ENCODE measurements at places on chromosomes 16 and 17. TPM values are rescaled to one million over a fixed set of nuclear protein-coding genes. Genes with fewer than 3 reads are reported as not detected.
A peak's percentile ranks its signal among the peaks of the same experiment; 100 is the strongest.

DNA sequence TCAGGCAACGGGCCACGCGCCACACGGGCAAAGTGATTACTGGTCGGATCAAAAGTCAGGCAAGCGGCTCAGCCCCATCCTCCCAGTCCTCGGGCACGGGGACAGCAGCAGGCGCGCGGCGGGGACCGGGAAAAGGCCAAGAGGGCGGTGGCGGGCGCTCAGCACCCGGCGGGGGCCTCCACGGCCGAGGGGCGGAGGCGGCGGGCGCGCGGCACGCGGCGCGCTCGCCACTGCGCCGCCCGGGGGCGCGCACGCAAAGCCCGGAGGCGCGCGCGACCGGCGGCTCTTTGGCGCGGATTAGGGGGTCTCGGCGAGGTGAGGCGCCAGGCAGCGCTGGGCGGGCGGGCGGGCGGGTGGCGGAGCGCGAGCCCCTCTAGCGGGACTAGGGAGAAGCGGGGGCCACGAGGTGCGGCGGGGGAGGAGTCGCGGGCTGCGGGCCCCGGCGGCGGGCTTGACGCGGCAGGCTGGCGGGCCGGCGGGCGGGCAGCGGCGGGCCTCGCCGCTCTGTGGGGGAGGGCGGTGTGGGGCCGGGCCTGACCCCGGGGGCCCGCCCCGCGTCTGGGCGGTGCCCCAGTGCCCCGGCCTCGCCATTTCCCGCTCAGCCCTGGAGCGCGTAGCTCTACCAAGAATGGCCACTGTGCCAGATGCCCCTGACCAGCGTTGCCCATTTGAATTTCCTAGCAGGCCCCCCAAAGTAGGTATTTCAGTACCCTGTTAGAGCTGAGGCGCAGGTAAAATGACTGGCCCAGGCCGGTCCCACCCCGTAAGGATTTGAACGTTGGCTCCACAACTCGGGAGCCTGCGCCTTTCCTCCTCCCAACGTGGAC is at the start of the genes ACACA and TADA2A:
ACACA (minus strand) TSS at position 202 of the 827 bp plus-strand sequence. CDS start 537 bp downstream, outside the sequence.
TADA2A (plus strand) TSS at position 252 of the 827 bp plus-strand sequence. CDS start 4,480 bp downstream, outside the sequence.
- DNase-seq: peak; percentile 72

- DNase-seq: no peak
Observed at GRCh38 chr17:72506773-72507172, 386.0 kb downstream of the SOX9 start.

DNA sequence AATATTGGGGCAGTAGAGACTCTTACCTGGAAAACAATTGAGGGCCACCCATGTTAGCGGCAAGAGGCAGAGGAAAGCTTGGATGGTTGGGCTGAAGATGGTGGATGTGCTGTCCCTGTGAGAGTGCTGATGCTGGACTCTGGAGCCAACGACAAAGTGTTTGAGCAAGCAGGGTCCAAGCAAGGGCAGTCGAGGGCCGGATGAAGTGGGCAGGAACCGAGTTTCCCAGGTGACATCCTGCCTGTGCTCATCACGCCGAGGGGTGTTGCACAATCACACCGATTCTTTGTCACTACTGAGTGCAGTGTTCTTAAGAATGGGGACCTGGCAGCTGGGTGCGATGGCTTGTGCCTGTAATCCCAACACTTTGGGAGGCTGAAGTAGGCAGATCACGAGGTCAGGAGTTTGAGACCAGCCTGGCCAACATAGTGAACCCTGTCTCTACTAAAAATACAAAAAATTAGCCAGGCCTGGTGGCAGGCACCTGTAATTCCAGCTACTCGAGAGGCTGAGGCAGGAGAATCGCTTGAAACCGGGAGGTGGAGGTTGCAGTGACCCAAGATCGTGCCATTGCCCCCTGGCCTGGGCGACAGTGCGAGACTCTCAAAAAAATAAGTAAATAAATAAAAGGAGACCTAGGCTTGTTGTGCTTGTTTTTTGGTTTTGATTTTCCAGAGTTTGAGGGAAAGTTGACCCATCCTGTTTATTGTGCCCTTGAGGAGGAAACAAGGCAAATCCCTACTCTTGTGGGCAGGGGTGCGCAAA is 6.1 kb downstream of the PYCARD start:
- no peak for DNase-seq

DNA sequence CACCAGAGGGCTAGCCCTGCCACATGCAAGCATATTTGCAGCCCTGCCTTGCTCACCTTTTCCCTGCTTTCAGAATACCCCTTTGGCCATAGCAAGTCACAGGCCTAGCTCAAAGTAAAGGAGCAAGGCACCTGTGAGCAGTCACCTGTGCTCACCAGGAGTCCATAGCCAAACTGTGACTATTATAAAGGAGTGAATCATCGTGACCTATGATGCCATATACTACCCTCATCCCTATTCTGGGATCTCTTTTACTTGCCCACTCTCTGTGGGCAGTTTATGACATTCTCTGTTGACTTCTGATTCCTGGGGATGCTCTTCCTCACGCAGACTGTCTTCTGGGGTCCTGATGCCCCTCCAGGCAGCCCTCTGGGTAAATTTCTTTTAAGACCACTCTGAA is 200.5 kb upstream of the NLRP1 start:
- no peak for DNase-seq

GRCh38 chr17:10107316-10108165 is 90.9 kb downstream of the GAS7 start:
- no peak for DNase-seq

DNA sequence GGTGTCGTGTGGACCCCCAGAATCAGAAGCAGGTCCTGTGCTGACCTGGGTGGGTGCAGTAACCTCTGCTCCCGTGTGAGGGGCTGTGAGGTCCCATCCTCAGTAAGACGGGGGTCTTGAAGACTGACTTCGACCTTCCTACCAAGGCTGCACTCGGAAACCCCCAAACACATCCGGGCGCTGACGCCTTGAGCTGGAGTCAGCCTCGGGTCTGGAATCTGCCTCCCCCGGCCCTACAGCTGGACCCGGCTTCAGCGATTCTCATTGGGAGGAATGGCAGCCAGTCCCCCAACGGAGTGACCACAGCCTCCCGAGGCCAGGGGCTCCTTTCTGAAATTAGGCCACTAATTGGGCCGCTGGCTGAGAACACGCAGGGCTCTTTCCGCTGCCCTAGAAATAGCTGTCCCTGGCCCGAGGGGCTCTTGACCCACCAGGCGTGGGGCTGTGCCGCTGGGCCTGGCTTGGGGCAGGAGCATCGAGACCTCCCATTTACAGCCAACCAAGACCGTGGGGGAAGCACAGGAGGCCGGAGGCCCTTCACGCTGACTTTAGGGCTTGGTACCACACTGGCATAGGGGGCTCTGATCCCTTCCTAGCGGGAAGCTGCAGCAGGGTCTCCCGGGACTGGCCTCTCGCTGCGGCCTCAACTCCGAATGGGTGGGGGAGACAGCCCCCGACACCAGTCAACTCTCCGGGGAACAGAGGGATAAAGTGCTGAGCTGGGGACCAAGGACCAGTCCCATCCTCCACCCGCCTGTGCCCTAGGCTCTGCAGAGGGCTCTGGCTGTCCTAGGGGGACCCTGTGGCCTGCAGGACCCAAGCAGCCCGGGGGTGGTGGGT is 2.6 kb upstream of the GNG13 start:
- DNase-seq: no peak

GRCh38 chr16:55443434-55444346 is 35.3 kb upstream of the MMP2 start:
- DNase-seq: no peak

DNA sequence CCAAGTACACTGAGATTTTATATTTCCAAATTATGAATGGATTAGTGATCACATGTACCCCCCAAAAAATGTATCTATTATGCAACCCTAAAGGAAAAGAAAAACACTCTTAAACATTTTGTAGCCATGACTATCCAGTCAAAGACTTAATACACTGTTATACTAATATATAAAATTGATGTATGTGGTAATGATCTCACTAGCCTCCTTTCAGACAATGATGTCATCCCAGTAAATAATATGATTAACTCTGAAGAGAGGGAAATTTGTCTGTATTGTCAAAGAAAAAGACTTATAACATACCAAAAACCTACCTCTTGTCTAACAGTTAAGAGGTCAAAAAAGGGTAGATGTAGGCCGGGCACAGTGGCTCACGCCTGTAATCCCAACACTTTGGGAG is 80.7 kb downstream of the USP32 start:
- no peak for DNase-seq

- DNase-seq: no peak
Observed at GRCh38 chr17:62083651-62084050, 18.6 kb upstream of the MED13 start.

- DNase-seq: peak; percentile 37
Observed at GRCh38 chr16:83926726-83927397, 26.2 kb upstream of the OSGIN1 start.

DNA sequence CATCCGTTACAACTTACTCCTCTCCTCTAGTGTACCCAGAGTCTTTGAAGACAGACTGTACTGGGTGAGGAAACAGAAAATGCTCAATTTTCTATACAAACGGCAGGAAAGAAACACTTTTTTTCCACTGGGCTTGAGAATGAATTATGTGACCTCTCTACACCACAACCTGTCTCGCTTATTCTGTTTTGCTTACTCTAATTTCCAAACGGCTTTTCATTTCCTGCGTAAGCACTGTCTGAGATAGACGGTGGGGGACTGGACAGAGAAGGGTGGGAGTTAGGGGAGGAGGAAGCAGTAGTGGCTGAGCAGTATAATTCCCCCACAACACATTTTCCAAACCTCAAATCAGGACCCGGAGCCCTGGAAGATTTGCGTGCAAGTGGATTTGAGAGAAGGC is 191.4 kb upstream of the SDK2 start:
- no peak for DNase-seq

The SLC47A1 gene
- polyA plus RNA-seq: 0.29 TPM

The TBC1D3B gene
- polyA plus RNA-seq: 0.49 TPM

The MYH2 gene
- polyA plus RNA-seq: not detected
